Lung microvascular endothelial cell (primary cell): ENCODE measurements at places on chromosomes 3 and 15.

- DNase-seq: no peak
These were observed 59.4 kb downstream of the CLASP2 start for GRCh38 chr3:33658621-33658990.

DNA sequence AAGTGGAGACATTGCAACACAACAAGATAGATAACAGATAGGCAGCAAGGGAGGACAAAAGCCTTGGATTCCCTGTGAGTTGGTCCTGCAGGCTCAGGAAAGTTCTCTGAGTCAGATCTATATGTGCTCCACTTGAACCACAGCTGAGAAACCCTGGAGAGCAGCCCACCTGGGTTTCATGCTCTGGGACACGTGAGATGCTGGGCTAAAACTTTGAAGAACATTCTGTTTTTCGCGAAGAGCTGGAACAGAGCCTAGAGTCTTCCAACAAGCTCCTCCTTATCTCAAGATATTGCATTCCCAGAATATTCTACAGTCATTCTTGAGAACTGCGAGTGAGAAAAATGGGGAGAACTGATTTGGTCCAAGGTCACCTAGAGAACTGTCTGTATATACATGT lies 583.0 kb upstream of the ROBO1 start:
- DNase-seq: no peak

GRCh38 chr3:109569135-109569846 lies 231.9 kb upstream of the DPPA4 start:
- DNase-seq: no peak

DNA sequence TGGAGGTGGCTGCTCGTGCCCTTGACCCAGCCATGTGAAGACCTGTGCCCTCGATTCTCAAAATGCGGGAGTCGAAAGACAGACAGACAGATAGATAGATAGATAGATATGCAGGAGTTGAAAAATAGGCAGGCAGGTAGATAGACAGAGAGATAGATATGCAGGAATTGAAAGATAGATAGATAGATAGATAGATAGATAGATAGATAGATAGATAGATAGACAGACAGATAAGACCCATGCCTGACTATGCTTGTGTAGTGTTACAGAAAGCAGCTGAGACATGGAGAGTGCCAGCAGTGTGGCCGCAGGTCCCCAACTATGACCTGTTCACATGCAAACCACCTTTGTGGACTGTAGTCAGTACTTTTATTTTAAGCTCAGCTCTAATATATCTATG lies 17.2 kb downstream of the GPD1L start:
- DNase-seq: no peak

DNA sequence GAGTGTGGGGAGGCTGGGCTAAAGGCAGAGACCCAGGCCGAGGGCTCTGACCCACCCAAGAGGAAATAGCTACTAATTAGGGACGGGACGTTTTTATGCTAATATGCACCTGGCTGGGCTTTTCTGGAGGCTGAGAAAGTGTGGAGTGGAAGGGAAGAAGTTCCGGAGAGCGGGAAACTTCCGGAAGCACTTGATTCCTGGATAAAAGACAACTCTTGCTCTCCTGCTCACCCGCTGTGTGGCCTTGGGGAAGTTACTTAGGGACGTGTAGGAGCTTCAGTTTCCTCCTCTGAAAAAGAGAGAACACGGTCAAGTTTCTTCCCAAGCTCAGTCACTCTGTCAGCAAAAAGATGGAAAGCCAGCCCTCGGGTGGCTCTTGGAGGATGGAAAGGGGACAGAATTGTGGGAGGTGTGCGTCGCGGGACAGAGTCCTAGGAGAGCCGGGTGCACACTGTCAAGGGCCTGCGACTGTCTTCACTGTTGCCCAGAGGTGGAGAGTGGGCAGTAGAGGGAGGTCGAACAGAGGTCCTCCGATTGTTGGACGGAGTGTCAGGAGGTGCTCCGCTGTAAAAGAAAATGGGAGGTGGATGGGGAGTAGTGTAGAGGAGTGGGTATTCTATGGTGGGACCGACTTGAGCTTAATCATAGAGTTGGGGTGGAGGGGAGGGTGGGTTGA lies 43.2 kb downstream of the EPHB3 start:
- DNase-seq: no peak

DNA sequence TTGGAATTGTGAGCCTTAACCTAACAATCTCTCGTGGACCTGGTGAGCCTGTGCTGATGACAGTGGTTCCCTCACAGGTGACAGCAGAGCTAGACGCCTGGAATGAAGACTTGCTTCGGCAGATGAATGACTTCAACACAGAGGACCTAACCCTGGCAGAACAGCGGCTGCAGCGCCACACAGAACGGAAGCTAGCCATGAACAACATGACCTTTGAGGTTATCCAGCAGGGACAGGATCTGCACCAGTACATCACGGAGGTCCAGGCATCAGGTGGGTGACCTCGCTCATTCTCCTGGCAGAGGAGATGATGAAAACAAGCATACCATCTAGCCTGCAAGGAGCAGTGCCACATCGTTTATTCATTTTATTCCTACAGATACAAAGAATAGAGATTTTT lies 316.9 kb upstream of the UMPS start:
- peak; percentile 16 for DNase-seq

DNA sequence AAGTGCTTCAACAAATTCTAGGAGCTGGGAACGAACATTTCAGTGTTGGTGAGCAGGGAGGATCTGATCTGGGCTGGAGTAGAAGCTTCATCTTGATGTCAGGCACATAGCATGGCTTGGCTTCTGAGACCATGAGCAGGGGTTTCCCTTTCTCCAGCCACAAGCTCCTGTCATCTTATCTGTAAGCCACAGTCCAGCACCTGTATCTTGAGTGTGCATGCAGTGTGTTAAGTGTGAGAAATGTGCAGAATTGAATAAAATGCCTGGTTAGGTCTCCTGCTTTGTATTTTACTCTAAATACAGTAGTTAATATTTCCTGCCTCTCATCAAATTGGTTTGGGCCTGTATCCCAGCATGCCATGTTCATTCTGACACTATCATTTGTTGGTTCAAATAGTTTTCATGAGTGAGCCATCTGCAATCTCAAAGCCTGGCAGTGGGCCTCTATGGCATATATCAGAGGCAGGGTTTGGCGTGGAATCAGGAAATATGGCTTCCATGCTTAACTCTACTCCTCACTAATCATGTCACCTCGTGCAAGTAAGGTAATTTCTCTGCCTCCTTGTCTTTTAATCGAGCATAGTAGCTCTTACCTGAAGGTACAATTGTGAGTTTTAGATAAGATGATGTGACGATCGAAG lies 43.3 kb downstream of the TLNRD1 start:
- DNase-seq: no peak

DNA sequence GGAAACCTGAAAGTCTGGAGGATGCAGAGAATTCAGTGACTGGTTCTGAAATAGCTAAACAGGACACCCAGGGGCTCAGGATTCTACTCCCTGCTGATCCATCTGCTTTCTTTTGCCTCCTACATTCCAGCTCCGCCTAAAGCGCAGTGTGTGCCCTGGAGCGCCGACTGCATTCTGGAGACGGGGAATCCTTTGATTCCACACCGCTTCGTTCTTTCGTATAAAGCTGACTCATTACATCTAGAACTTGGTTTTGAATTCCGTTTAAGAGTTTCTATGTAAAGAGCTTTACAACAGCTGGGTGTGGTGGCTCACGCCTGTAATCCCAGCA lies 61.8 kb downstream of the SENP2 start:
- DNase-seq: no peak

GRCh38 chr15:71595846-71596553 lies 214.4 kb upstream of the NR2E3 start:
- DNase-seq: no peak

- DNase-seq: no peak
These were observed 31.9 kb downstream of the SMAD6 start for GRCh38 chr15:66733976-66734375.

GRCh38 chr3:174618368-174619080 lies 240.6 kb upstream of the NAALADL2 start:
- no peak for DNase-seq

DNA sequence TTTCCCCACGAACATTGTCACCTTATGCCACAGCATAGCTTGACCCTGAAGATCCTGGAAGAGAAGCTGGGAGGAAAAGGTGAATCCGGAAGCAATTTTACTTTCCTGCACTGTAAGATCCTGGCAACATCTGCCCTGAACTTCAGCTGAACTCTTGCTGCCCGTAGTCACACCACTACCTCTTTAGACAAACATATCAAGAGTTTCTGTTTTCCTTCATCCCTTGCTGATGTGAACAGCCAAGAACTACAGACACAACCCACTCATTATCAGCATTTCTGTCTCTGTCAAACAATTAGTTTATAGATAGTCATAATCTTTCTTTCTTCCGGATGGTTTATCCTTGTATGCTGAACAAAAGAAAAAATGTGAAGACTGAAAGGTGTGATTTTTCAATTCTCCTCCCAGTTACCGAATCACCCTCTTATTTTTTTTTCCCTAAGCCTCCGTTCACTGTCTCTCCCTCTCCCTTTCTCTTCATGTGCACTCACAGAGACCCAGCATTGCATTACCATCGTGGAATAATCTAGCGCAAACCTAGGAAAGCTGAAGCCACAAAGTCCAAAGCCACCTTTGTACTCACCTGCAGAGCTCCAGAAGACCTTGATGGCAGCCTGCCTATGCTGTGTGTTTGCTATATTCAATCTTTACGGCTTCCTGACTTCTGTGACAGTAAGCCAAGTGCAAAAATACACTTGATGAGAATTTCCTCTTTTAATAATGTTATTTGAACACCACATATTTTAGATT lies 229.2 kb downstream of the CDIN1 start:
- DNase-seq: peak; percentile 66
